ENCODE measurements at places on chromosomes 7 and 10.
A peak's percentile ranks its signal among the peaks of the same experiment; 100 is the strongest.

- no peak for DNase-seq
These were observed 82.9 kb downstream of the AUTS2 start for GRCh38 chr7:69681181-69681580.

- peak; percentile 70 for DNase-seq
These were observed 783 bp downstream of the ANLN start for GRCh38 chr7:36390199-36391090.

GRCh38 chr7:112080441-112080840, 125.8 kb downstream of the DOCK4 start:
- peak; percentile 28 for DNase-seq

DNA sequence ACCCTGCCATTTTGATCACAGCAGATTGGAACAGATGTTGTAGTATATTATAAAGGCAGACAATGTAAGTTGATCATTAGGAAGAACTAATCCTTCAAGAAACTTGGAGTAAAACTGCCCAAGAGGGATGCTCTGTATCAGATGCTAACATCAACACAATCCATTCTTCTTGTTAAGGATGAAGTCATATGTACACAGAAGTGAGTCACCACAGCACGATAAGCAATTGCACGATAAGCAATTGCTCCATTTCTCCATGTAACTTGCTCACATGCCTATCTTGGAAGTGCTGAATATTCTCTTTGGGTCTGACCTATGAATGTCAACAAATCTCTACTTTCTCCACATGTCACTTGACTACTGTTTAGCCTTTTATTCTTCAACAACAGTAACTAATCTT, 41.5 kb upstream of the DMTF1 start:
- DNase-seq, result peak; percentile 24

GRCh38 chr10:78579995-78580394, 488.8 kb upstream of the ZMIZ1 start:
- DNase-seq, result peak; percentile 68

DNA sequence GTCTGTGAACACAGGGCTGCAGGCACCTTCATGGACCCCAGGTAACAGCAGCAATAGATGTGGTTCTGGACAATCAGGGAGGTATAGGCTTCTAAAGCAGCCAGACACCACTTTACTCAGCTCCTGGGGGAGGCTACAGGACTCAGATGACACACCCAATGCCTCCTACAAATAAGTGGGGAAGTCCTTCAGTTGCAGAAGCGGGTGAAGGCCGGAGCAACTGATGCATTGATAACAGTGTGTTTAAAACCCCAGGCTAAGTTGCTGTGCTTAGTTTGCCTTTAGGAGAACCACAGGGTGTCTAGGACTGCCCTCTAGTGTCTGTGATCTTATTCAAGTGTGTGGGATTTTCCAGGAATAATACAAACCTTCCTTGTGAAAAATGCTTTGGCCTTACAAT, 5.9 kb upstream of the ITGA8 start:
- peak; percentile 24 for DNase-seq

- no peak for DNase-seq
These were observed 20.7 kb downstream of the ZNF107 start for GRCh38 chr7:64686493-64687184.

DNA sequence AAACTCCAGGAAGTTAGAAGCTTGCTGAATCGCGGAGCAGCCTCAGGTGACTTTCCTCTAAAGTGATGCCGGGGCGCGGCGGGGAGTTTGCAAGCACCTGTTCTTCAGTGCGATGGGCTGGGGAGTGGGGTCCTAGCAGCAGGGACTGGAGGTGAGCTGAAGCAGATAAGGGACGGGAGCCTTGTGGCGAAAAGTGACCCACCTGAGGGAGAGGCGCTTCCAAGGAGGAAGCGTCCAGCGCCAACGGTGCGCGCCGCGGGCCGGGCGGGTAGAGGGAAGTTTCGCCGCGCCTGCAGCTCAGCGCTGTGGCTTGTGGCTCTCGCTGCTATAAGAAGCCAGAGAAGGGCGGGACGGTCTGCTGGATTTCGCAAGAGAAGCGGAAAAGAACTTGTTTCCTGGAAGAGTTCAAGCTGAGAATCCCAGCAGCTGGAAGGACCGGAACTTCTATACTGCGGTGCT, at the start of gene STEAP4:
Gene STEAP4 (minus strand): TSS at position 305 of the 459 bp plus-strand sequence. CDS start 22,625 bp downstream, outside the sequence.
- DNase-seq, result peak; percentile 83

DNA sequence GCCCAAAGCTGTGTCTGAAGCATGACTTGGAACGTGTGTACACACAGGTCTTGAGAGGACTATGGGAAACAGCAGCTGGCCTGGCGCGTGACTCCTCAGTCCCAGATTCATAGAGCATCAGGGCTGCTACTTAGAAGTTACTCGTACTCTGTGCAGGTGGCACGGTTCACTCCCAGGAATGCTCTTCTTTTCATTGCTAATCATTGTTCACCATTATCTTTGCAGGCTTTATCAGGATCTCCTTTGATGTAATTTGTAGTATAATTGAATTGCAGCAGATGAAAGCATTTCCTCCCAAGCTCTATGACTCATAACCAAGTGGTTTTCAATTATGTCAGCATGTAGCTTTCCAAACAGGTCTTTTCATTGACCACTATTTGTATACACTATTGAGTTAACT, 938.9 kb downstream of the NRG3 start:
- no peak for DNase-seq

- no peak for DNase-seq
These were observed 181.3 kb upstream of the FZD1 start for GRCh38 chr7:91082852-91083495.

DNA sequence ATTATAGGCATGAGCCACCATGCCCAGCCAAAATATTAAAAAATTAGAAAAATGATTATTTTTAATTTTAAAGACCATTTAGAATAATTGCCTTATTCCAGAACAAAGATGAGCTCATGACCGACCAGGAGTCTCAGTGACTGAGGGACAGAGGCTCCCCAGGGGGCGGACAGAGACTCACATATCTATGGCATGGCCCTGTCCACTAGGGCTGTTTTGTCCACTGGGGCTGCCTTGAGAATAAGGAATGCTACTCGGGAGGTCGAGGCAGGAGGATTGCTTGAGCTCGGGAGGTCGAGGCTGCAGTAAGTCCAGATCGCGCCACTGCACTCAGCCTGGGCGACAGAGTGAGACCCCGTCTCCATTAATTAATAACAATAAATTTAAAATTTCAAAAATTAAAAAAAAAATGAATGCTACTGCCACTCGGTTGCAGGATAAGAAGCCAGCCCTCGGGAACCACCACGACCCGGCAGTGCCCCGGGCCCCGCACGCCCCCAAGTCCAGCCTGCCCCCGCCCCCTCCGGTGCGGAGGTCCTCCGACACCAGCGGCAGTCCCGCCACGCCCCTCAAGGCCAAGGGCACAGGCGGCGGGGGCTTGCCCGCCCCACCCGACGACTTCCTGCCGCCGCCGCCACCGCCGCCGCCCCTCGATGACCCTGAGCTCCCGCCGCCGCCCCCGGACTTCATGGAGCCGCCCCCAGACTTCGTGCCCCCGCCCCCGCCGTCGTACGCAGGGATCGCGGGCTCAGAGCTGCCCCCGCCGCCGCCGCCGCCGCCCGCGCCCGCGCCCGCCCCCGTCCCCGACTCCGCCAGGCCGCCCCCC, 128.6 kb downstream of the APBB1IP start:
- DNase-seq, result no peak

GRCh38 chr7:77899516-77899915, 100.9 kb downstream of the PHTF2 start:
- no peak for DNase-seq

GRCh38 chr10:47378606-47379444, 5.3 kb downstream of the ZNF488 start:
- DNase-seq, result peak; percentile 8

GRCh38 chr7:19369182-19369581, 224.0 kb upstream of the FERD3L start:
- DNase-seq, result no peak

DNA sequence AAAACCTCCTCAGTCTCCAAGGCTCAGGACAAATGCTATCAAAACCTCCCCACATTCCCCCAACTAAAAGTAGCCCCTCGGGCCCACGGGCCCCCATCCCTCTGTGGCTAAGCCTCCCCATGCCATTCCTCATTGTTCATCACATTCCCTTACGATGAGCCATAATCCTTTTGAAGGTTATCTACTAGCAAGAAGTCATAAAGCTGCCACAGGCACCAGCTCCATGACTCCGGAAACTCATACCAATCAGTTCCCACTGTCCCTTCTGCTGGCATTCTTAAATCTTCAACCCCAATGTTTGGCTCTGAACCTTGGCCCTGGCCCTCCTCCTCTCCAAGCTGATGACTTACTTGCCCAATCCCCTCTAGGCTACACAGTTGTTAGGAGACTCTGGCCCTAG, 19.4 kb upstream of the TM9SF3 start:
- no peak for DNase-seq

- no peak for DNase-seq
These were observed 431.6 kb upstream of the GALNT17 start for GRCh38 chr7:70700055-70700940.

DNA sequence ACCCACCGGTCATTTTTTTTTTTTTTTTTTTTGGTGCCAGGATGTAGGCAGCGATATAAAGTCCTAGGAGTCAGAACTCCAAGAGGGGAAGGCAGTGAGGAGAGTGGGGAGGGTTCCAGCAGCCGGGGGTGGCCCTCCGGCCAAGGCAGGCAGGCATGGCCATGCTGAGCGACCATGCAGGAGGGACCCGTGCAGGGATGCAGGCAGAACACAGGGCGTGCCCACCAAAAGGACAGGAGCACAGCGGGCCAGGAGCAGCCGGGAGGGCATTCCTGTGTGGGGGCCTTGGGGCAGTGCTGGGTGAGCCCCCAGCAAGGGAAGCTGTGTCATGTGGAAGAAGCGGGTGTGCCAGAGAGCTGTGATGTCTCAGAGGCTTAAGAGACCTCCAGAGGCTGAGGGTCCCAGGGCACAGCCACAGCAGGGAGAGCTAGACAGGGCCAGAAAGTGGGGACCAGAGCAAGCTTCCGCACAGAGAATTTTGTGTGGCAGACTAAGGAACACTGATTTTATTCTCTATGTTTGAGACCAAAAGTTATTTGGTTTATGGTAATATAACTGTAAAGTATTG, 5.7 kb downstream of the ZFAND2A start:
- DNase-seq, result no peak

DNA sequence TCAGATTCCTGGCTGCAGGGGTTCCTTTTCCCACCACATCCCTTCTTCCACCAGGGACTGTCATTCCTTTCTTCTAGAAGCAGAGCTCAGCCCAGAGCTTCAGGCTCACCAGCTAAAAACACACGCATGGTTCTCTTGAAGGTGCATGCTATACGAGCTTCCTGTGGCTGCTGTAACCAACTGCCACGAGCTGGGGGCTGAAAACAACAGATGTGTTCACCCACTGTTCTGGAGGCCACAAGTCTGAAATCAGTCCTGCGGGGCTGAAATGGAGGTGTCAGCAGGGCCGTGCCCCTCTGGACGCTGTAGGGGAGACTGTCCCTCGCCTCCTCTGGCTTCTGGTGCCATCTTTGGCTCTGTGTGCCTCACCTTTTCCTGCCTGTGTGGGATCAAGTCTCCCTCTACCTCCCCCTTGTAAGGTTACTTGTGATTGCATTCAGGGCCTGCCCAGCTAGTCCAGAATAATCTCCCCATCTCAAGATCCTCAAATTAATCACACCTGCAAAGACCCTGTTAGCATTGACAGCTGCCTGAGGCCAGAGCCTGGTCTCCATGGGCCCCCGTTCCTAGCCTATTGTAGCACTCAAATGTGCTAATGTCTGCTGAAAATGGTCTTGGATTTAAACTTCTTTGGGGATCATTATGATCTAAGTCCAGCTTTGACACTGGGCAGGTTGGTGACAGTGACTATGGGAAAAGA, 13.7 kb downstream of the RAB19 start:
- DNase-seq, result no peak

DNA sequence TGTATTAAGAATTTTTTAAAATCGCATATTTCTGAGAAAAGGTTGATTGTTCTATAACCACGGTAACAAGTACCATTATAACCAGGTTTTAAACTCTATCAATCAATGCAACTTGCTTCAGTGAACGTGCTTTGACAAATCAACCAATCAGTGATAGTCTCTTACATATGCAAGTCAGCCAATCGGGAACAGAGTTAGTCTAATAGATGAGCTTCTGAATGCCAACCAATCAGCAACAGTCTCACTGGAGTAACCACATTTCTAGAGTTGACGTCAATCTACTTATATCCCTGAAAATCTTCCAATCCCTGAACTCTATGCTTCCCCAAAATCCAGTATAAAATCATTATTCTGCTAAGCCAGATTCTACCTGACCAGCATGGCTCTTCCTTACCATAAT, 44.7 kb upstream of the TRUB1 start:
- no peak for DNase-seq

GRCh38 chr7:116629051-116629463, 42.9 kb upstream of the MET start:
- DNase-seq, result peak; percentile 64

- DNase-seq, result no peak
These were observed 24.9 kb downstream of the SAMD8 start for GRCh38 chr10:75136346-75136745.

GRCh38 chr7:143988976-143989745, 11.0 kb upstream of the OR6B1 start:
- DNase-seq, result peak; percentile 26

DNA sequence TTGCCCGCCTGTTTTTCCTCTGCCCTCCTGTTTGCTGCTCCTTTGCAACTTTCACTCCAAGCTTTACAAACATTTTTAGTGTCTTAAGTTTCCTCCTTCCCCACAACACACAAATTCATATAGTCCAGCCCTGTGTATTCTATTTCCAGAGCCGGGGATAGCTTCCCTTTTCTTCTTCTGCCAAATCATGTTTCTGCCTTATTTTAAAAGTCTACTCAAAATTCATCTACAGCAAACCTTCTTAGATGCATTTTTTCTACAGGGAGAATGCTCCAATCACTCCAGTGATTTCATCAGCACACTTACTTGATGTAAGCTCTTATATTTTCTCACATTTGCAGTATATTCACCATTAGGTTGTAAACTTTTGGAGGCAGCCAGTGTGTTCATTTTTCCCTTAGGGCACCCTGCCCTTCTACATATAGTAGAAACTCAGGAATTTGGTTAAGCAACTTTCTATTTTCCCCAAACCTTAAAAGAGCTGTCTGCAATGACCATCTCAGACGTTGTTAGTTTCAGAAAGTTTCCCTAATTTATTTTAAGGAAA, 12.4 kb upstream of the ACTA2 start:
- no peak for DNase-seq
